ENCODE measurements at places on chromosomes 16 and 17.
A peak's percentile ranks its signal among the peaks of the same experiment; 100 is the strongest.

DNA sequence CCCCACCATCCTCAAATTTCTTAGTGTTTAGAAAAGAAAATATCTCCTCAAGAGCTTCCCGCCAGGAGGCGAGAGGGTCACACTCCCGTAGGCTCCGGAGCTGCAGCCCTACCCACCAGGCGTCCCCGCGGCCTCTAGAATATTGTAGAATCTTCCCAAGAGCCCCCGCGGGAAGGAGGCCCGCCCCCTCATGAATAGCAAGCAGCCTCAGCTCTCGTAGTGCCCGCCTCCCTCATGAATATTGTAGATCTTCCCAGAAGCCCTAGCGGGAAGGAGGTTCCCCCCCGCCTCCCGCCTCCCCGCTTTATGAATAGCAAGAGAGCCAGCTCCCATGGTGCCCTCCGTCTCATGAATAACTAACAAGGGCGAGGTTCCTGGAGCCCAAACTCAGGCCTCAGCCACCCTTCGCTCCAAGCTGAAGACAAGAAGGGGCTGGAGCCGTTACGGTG is at the start of gene FBXO47:
TSS of gene FBXO47 (minus strand) at position 114 of the 449 bp plus-strand sequence. CDS start 4,378 bp downstream, outside the sequence.
- DNase-seq = peak; percentile 82

DNA sequence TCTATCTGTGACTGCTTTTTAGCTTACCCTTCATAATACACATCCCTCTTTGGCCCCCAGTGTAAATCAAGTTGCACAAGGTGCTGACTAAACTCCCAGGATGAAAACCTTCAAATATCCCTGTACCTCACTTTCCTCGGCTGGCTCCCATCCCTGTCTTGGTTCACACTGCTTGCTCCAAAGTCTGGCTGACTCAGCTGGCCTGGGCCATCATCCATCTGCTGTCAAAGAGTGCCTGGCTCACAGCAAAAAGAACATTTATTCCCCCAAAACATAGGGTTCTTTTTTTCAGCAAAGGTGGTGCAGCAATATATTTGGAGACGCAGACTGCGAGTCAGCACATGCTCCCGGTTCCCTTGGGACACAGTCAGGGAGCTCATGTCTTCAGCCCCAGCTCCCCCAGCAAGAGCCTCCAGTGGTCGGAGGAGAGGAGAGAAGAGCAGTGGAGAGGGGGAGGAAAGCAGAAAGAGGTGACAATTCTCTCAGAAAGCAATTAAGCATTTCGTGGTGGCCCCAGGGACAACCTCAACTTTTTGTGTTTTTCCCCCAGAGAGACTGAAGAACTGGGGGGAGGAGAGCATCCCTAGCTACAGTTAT is 26.1 kb downstream of the GPR142 start:
- DNase-seq = no peak

- no peak for DNase-seq
These were observed 109.7 kb upstream of the NUDT7 start for GRCh38 chr16:77612596-77612995.

GRCh38 chr17:2462481-2462880 is 49.2 kb downstream of the METTL16 start:
- DNase-seq = no peak

GRCh38 chr16:49849754-49850108 is 6.2 kb downstream of the ZNF423 start:
- DNase-seq = no peak

DNA sequence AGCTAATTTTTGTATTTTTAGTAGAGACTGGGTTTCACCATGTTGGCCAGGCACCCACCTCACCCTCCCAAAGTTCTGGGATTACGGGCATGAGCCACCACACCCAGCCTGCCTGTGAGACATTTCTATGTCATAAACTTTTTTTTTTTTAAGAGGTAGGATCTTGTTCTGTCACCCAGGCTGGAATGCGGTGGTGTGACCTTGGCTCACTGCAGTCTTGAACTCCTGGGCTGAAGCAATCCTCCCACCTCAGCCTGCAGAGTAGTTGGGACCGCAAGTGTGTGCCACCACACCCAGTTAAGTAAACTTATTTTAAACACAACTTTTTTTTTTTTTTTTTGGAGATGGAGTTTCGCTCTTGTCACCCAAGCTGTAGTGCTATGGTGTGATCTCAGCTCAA is 47.2 kb downstream of the SCNN1G start:
- DNase-seq = no peak

GRCh38 chr16:30491744-30492308 is 19.3 kb downstream of the ITGAL start:
- DNase-seq = no peak

DNA sequence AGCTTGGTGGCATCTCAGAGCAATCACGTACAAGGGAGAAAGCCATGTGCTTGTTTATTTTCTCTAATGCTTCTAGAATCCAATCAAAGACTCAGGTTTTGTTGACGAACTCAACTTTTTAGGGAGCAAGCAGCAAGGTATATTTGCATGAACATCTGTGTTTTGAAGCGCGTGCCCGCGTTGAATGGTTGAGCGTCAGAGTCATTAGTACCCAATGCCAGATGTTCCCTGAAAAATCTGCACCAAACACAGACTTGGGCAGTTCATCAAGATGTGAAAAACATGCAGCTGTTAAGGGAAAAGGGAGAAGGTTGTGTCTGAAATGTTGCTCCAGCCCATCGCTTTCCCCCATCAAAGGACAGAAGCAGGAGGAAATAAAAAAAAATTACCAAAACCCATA is 170.4 kb downstream of the SNX29 start:
- no peak for DNase-seq

GRCh38 chr17:55760643-55761355 is 9.9 kb downstream of the PCTP start:
- no peak for DNase-seq

GRCh38 chr17:45132320-45132571 is at the start of gene PLCD3:
PLCD3 (minus strand) TSS chr17:45132515; CDS start chr17:45132410, 105 bp downstream.
- no peak for DNase-seq

GRCh38 chr17:19384723-19385391 is 2.1 kb downstream of the MFAP4 start:
- no peak for DNase-seq

DNA sequence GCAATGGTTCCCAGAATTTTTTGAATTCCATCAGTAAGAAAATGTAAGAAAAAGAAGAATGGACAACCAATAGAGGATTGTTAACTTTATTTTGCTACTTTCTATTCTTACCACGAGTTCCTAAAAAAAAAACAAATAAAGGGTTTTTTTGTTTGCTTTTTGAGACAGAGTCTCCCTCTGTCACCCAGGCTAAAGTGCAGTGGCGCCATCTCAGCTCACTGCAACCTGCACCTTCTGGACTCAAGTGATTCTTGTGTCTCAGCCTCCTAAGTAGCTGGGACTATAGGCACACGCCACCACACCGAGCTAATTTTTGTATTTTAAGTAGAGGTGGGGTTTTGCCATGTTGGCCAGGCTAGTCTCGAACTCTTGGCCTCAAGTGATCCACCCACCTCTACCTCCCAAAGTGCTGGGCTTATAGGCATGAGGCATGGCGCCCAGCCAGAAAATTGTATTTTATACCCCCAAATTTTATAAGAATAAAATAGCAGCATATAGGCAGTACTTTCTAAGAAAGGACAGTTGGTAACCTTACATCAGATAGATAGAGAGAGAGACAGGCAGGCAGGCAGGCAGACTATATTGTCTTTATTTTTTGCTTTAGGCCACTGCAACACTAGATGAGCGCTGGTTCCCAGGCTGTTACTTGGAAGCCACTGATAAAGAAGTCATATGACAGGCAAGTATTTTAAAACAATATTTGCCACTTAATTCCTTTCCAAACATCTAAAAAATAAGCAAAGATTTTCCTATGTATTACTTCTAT is 127.5 kb downstream of the VPS53 start:
- no peak for DNase-seq

DNA sequence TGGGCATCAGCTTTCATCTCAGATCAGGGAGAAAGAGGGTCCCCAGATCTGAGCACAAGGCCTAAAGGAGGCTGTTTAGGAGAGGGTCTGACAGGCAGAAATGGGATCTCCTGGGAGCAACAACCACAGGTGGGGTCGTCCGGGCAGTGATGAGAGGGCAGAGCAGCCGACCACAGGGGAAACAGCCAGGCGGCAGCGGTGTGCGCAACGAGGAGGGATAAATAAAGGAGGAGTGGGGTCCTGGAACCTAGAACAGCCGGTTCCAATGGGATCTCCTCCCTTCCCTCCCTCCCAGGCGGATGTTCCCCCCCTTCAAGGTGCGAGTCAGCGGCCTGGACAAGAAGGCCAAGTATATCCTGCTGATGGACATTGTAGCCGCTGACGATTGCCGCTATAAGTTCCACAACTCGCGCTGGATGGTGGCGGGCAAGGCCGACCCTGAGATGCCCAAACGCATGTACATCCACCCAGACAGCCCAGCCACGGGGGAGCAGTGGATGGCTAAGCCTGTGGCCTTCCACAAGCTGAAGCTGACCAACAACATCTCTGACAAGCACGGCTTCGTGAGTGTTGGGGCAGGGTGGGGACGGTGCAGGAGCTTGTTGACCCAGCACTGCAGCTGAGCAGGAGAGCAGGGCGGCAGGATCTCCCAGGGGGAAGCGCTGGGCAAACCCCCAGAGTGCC is 1.9 kb downstream of the TBX2 start:
- DNase-seq = no peak

- DNase-seq = no peak
These were observed 36.8 kb downstream of the ADCY7 start for GRCh38 chr16:50303041-50303604.

GRCh38 chr17:27323538-27324215 is 29.8 kb downstream of the WSB1 start:
- DNase-seq = no peak

DNA sequence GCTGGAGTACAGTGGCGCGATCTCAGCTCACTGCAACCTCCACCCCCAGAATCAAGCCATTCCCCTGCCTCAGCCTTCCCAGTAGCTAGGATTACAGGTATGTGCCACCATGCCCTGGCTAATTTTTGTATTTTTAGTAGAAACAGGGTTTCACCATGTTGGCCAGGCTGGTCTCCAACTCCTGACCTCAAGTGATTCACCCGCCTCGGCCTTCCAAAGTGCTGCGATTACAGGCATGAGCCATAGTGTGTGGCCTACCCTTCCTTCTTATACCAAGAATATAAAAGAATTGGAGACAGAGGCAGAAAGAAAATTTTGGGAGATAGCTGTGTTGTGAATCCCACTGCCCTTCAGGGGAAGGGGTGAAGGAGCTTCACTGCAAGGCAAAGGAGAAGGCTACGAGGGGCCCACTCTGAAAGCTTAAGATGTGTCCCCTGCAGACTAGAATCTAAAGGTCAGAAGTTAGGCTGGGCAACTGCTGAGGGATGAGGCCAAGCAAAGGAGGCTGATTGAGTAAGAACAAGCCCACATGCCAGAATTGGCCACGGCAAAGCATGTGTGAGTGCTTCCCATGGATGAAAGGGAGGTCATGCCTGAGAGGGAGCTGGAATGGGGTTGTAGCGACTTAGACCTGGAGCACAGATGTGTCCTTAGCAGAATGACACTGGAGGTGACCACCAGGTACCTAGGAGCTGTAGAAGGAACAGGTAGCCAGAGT is 8.4 kb upstream of the CRYBA1 start:
- DNase-seq = no peak

DNA sequence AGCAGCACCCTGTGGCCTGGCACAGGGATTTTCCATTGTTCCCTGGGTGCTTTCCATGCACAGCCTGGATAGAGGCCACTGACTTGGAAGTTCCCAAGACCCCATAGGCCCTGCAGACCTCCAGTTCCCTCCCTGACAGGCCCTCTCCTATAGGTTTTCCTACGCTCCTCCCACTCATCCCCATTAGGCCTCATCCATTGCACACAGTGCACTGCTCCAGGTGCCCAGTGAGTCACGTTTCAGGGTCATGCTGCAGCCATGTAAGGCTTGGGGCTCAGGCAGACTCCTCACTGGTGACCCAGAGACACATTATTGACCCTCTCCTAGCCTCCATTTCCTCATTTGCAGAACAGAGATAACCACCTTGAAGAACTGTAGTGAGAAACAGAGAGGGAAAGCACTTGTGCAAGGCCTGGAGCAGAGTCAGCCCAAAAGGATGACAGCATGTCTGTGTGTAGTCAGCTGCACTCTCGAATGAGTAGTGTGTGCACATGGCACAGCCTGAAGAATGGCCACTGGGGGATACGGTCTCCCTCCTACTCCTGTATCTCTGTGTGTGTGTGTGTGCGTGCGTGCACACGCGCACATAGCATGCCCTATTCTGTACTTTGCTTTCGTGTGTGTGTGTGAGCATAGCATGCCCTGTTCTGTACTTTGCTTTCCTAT is 26.8 kb downstream of the DRC3 start:
- no peak for DNase-seq

GRCh38 chr17:40551091-40551878 is 14.0 kb downstream of the CCR7 start:
- peak; percentile 61 for DNase-seq

- no peak for DNase-seq
These were observed 418.0 kb upstream of the HSBP1 start for GRCh38 chr16:83389751-83390150.

- DNase-seq = no peak
These were observed 337.8 kb upstream of the ZFHX3 start for GRCh38 chr16:73385696-73386095.

- DNase-seq = no peak
These were observed 245.4 kb downstream of the NTN1 start for GRCh38 chr17:9266697-9267117.

GRCh38 chr16:65071433-65072311 is 50.2 kb downstream of the CDH11 start:
- no peak for DNase-seq

GRCh38 chr16:72932050-72932449 is 115.9 kb downstream of the ZFHX3 start:
- DNase-seq = no peak

DNA sequence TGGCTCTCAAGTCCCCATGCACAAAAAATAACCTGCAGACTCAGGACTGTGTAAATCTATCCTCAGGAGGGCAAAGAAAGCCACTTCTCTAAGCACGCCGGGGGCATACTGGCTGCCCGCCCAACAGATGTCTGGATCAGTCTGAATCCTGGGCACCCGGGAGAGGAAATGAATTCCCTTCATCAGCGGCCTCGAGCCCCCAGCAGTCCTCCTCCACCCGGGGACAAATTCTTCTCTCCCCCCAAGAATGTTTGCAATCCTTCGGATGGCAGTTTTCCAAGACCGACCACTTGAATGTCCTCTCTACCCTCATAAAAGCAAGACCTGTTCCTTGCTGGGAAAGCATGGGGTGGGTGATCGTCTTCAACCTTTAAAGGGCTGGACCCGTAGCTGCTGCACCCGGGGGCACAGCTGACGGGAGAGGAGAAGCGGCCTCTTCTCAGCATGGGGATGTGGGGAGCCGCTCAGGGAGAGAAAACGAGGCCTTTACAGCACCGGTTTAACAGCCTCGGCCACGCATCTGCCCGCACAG is 9.4 kb upstream of the MAP2K3 start:
- no peak for DNase-seq

DNA sequence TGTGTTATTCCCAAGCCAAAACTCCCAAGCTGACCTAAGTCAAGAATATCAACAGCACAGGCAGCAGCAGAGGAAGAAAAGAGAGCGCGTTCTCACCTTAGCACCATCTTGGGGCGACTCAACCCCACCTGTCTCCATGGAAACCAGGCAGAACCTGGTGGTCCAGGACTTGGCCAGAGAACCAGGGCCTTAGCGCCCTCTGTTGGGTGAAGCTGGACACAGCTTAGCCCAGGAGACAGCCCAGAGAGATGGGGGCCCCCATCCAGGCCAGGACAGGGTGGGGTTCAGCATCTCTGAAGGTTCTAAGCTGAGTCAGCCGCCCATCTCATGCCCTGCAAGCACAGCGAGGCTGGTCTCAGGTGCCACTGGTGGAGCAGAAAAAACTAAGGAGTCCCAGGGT is 60.1 kb upstream of the TMEM132E start:
- DNase-seq = peak; percentile 61
